ENCODE measurements at places on chromosomes 2 and 18. TPM values are rescaled to one million over a fixed set of nuclear protein-coding genes. Genes with fewer than 3 reads are reported as not detected.

The AFTPH gene
- total RNA-seq: 24.7 TPM

The ONECUT2 gene
- 0.49 TPM for total RNA-seq

The TFCP2L1 gene
- total RNA-seq: 24.3 TPM

The POTEI gene
- total RNA-seq: not detected

The OXER1 gene
- total RNA-seq: not detected

The ARHGEF33 gene
- 0.07 TPM for total RNA-seq

The SPC25 gene
- total RNA-seq: 3.5 TPM

The ANKRD53 gene
- total RNA-seq: not detected

The RTP5 gene
- total RNA-seq: not detected

The CD302 gene
- 0.12 TPM for total RNA-seq

The TMEM247 gene
- not detected for total RNA-seq

The TUBB8B gene
- total RNA-seq: not detected

The CTLA4 gene
- total RNA-seq: not detected

The CRYGC gene
- total RNA-seq: not detected

The CHRNG gene
- total RNA-seq: not detected

The MEP1B gene
- not detected for total RNA-seq

The AMER3 gene
- total RNA-seq: not detected

The DSEL gene
- total RNA-seq: 19.0 TPM

The HMSD gene
- total RNA-seq: not detected

The NCL gene
- total RNA-seq: 778 TPM

The NHEJ1 gene
- total RNA-seq: 11.5 TPM

The SLC9A2 gene
- 0.09 TPM for total RNA-seq

The TNP1 gene
- not detected for total RNA-seq

The SNRNP200 gene
- total RNA-seq: 115 TPM

The RAD51AP2 gene
- total RNA-seq: 0.14 TPM

The ETAA1 gene
- total RNA-seq: 11.7 TPM

The RIT2 gene
- not detected for total RNA-seq

The HOXD13 gene
- total RNA-seq: not detected

The ALPG gene
- not detected for total RNA-seq

Measured in MCF 10A (cell line).